Stimulated activated naive CD8-positive, alpha-beta T cell treated with anti-CD3 and anti-CD28 coated beads, Interleukin-15, Interleukin-2, amounts not matched to agents 100 U/mL and 50 U/mL, for 24 hours (primary cell): ENCODE measurements at places on chromosomes 11 and 22.

DNA sequence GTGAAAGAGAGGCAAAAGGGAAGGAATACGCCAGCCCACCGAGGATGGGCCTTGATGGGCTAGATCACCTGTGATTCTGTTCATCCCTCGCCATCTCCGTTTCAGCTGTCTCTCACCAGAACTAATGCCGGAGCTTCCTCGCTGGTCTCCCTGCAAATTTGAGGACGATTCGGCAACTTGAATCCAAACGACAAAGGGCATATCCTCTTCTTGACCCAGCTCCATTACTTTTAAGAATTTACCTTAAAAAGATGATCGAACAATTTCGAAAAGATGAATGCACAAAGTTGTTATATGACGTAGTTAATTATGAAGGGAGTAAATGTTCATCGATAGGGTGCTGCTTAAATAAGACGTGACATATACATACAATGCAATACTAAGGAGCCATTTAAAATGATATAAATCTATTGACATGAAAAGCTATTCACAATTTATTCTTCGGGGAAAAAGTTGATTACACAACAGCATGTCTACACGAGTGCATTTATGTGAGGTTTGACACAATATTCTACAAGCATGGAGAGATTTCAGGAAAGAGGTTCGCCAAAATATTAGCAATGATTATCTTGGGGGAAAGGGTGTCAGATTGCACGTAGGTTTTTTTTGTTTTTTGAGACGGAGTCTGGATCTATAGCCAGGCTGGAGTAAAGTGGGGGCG is 937 bp upstream of the FAM168A start:
- no peak for DNase-seq

DNA sequence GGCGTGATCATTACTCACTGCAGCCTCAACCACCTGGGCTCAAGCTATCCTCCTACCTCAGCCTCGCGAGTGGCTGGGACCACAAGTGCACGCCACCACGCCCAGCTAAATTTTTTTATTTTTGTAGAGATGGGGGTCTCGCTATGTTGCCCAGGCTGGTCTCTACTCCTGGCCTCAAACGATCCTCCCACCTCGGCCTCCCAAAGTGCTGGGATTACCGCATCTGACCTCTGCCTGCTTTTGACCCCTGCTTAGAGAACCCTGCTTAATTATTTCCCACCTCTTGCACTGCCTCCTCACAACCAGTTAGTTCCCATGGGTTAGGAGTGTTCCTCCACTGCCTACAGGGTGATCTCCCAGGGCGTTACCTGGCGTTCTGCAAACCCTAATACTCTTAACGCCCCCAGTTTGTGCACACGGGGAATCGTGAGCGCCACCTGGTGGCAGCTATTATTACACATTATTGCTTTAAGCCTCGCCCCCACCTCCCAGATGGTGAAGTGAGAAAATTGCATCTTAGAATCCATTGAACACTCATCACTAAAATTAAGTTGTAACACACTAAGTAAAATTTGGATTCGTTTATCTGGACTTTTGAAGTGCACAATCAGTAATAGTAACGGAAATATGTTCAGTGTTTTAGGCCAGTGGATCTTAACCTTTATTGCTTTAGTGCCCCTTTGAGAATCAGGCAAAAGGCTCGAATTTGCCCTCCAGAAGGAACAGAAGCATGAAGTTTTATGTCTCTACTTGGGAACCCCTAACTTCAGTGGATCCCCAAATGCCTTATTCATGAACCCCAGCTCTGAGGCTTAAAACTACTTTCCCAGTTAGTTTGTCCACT is 61.4 kb upstream of the ASPHD2 start:
- DNase-seq: peak; percentile 73

DNA sequence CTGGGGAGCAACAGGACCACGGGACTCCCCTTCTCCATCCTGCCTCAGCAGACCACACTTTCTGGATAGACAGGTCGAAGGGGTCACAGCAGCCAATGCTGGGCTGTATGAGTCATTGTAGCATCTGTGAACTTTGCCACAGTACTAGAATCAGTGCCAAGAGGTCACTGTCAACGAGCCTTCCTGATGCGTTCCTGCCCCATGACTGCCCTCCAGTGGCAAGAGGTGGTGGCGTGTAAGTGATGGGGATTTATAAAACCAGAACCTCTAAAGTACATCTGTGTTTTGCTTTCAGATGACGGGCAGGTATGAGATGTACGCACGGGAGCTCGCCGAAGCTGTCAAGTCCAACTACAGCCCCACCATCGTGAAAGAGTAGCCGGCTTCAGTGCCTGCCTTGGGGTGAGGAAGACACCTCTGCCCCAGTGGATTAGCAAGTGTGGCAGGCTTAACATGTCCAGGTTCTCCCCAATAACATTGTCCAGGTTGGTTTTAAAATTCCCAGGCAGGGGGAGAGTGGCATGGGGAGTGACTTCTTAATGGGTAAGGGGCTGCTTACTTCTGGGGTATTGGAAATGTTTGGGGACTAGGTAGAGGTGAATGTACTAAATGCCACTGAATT is 29.4 kb downstream of the GUCD1 start:
- peak; percentile 84 for DNase-seq

- DNase-seq: no peak
Measured at GRCh38 chr11:12172493-12173013, 62.2 kb downstream of the MICAL2 start.

DNA sequence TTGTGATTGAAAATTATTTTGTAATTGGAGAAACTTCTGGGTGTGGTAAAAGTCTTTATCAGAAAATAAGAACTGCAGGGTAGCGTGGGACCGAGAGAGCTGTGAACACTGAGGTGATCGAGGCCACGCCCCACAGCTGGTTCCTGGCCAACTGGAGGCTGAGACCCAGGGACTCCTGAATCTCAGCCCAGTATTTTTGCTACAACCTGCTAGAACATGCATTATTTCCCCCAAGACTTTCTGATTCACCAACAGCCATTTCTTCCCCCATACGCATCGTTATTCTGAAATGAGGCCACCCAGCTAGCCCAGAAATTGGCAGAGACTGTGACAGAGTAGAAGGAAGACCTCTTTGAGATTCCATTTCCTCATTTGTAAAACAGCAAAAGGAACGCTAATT is 3.4 kb upstream of the FGF19 start:
- no peak for DNase-seq
